Activated CD4-positive, alpha-beta T cell treated with anti-CD3 and anti-CD28 coated beads for 48 hours (primary cell): ENCODE measurements at places on chromosomes 6 and 20.

DNA sequence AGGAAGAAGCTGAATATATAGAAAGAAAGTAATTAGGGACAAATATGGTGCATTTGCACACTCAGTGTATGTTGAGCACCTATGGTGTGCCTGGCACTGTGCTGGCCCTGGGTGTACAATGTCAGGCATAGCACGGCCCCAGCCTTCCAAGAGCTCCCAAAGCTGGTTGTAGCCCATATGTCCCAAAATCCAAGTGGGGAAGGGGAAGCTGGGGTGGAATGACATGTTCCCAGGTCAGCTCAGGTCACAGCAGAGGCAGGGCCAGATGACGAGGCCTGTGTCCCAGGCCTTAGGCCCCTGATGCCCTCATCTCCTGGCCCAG lies 170.0 kb downstream of the VEGFA start:
- no peak for DNase-seq

GRCh38 chr6:129748901-129749748 lies 39.1 kb upstream of the ARHGAP18 start:
- DNase-seq, result no peak

DNA sequence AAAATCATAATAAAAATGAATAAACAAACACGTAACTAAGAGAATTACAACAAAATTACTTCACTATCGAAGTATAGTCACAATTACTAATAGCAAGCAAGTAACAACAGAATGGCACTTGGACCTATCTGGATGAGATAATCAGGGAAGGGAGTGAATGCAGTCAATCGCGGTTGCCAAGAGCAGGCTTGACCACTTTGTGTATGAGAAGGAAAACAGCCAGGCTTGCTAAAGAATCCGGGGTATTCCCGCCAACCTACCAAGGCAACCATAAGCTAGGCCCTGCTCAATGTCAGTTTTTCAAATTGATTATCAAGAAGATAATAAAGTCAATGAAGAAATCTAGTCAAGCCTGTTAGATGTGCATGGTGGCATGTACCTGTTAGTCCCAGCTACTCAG lies 39.7 kb downstream of the PXDC1 start:
- no peak for DNase-seq

DNA sequence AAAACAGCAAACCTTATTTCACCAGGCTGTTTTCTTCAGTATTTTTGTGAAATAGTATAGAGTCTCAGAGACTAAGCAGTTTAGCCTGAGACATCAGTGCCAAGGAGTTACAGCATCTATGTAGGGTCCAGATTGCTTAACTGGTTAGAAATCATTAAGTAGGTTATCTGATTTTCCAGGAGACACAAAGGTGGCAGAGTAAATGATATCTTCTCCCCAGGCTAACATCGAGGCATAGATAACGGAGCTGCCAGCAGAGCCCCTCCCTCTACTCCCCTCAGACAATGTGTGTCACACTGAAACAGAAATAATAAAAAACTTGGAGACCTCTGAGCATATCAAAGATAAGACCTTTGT lies 473.0 kb upstream of the CITED2 start:
- DNase-seq, result no peak

- no peak for DNase-seq
Observed at GRCh38 chr20:42740226-42740870, 449.4 kb downstream of the PTPRT start.

GRCh38 chr20:61941721-61942405 lies 123.8 kb downstream of the TAF4 start:
- DNase-seq, result no peak

- DNase-seq, result no peak
Observed at GRCh38 chr6:24131751-24132150, 5.7 kb downstream of the NRSN1 start.

- no peak for DNase-seq
Observed at GRCh38 chr6:14913931-14914330, 331.9 kb upstream of the JARID2 start.

GRCh38 chr20:40728996-40729395 lies 40.0 kb upstream of the MAFB start:
- DNase-seq, result no peak

GRCh38 chr6:56753811-56754210 lies 111.1 kb upstream of the DST start:
- DNase-seq, result no peak

DNA sequence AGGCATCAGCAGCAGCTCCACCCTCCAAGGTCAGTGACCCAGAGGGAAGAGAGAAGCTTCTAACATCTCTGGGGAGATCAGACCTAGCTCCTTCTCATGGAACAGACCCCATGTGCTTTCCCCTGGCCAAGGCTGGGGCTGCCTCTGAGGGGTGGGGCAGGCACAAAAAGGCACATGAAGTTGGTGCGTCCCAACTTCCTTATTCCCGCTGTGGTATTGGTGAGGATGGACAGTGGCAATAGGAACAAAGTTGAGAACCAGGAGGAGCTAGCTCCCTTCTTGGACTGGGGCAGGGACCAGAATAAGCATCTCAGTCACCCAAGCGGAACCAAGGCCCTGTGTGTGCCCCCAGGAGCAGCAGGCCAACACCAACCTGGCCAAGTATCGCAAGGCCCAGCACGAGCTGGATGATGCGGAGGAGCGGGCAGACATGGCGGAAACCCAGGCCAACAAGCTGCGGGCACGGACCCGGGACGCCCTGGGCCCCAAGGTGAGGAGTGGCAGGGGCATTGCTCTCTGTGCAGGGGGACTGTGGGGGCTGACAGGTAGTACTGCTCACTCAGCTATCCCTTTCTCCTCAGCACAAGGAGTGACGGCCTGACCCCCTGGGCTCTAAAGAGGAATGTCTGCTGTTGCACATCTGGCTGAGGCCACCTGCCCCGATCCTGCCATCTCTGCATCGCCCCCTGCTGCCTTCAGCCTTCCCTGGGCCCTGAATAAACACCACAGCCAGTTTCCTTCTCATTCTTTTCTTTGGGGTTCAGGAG lies 46.1 kb downstream of the MYH7B start:
- peak; percentile 15 for DNase-seq

DNA sequence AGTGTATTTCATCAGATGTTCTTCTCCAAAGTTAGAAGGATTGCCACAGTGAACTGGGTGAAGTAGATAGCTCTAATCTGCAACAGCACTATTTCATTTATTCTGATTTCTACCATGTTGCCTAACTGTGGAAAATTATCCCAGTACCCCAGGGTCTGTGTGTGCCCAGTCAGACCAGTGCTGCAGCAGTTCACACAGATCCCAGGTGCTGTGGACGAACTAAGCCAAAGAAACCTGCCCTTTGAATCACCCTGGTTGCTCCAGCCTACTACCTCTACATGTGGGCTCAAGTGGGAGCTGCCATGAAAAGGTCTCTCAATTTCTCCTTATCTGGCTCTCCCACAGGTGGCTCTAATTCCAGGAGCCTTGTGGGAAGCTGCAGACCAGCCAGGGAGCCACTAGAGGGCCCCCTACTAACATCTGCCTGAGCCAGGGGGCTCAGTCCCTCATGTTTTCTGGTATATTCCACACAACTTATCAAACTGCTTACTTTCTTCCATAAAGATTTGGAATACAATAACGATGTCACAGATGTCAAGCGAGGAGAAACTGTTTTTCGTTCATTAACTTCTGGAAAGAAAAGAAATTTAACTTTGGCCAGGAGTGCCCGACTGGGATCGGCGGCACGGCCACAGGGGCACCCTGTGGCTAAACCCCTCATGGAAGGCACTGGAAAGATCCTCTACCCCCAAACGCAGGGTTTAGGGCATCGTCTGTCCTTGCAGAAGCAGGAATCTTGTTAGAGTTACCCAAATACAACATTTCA lies 31.6 kb upstream of the LY86 start:
- DNase-seq, result peak; percentile 58

DNA sequence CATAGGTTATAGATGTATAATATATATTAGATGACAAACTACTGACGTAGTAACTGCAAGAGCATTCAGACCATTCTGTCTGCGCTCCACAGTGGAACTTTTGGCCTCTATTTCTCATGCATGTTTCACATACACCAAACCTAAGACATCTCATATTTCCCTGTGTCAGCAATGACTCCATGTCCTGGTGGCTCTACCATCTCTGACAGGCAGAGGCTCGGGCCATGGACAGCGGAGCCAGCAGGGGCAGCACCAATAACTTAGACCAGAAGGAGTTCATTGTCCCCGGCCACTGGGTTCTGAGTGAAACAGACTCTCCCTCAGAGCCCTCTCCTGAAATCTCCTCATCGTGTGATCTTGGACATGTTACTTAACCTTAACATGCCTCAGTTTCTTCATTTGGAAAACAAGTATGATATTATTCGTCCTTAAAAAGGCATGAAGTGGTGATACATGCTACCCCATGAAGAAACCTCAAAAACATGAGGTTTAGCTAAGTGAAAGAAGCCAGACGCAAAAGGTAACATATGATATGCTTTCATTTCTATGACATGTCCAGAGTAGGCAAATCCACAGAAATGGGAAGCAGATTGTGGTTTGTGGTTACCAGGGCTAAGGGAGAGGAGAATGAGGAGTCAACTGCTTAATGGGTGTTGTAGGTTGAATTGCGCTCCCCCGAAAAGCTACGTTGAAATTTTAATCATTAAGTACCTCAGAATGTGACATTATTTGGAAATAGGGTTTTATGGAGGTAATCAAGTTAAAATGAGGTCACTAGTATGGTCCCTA lies 564.0 kb upstream of the JARID2 start:
- no peak for DNase-seq

DNA sequence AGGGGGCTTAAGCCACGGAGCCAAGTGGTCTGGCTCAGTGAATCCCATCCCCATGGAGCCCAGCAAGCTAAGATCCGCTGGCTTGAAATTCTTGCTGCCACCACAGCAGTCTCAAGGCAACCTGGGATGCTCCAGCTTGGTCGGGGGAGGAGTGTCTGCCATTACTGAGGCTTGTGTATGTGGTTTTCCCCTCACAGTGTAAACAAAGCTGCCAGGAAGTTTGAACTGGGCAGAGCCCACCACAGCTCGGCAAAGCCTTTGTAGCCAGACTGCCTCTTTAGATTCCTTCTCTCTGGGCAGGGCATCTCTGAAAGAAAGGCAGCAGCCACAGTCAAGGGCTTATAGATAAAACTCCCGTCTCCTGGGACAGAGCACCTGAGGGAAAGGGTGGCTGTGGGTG lies 25.5 kb upstream of the IL20RA start:
- no peak for DNase-seq

DNA sequence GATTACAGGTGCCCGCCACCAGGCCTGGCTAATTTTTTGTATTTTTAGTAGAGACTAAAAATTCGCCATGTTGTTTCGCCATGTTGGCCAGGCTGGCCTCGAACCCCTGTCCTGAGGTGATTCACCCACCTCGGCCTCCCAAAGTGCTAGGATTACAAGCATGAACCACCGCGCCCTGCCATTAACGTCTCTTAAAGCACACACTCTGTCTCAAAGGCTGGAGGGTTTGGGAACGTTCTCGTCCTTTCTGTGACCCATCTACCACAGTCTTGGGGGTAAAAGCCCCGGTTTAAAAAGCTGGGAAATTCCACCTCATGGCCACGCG lies 57.8 kb upstream of the ARID1B start:
- DNase-seq, result no peak

GRCh38 chr6:87702589-87702945 lies 534 bp upstream of the AKIRIN2 start:
- no peak for DNase-seq

- DNase-seq, result no peak
Observed at GRCh38 chr6:139028215-139028657, 309 bp upstream of the ABRACL start.

DNA sequence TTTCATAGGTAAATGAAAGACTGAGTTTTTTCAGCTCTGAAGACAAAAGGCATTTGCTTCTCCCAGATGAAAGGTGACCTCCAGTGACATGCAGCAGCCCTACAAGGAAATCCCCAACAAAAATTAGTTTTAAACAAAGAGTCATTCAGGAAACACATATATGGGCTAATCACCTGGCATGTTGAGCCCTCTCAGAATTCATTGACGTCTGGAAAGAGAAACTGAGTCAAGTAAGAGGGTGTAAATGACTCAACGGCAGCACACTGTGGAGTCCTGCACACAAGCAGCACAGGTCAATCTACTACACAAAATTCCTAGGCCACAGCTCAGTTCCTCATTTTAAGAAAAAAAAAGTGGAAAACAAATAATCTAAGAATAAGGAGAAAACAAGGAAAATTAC lies 592.3 kb downstream of the EPHA7 start:
- no peak for DNase-seq

DNA sequence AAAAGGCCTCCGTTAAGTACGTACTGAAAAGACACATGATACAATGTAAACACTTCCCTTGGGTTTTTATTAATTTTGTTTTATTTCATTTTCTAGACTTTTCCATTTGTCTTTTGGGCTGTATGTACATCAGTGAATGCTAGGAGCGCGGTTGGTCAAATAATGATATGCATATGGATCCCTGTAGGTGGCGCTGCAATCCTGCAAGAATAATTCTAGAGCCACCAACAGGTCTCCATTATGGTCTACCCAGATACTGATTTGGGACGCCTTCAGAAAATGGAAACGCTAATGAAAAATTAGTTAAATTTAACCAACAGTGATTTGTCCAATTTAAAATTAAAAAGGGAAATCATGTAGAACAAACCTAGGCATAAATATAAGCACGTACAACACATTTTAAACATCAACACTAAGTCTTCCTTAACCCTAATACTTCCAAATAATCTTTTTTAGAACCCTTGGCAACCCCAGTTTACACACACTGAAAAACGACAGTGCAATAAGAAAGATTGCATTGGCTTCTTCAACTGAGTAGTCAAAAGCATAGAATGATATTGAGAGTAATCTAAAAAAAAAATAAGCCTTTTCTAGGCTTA lies 433.5 kb downstream of the RFPL4B start:
- peak; percentile 53 for DNase-seq

DNA sequence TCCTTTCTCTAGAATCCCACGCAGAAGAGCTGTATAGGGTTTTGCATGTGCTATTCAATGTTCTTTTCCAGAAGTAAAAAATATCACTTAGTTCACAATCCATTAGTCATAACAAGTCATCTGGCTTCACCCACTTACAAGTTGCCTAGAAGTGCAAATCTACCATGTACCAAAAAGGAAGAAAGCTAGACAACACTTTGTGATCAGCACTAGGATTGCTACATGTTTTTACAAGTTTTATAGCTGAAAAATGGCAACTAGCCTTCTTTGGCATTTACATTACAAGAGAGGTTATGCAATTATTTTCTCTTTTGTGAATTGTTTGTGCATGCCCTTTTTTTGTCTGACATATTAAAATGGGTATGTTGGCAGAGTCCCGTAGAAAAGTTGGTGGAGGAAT lies 85.6 kb upstream of the PTPRK start:
- no peak for DNase-seq
